ENCODE measurements at places on chromosomes 1 and 21.

- DNase-seq = no peak
Measured at GRCh38 chr1:92329347-92330129, 30.7 kb downstream of the RPAP2 start.

- DNase-seq = no peak
Measured at GRCh38 chr1:184311580-184311979, 75.2 kb upstream of the C1orf21 start.

- DNase-seq = no peak
Measured at GRCh38 chr1:38740487-38740886, 119.1 kb downstream of the RRAGC start.

- no peak for DNase-seq
Measured at GRCh38 chr1:157995583-157996169, 2.2 kb downstream of the KIRREL1 start.

DNA sequence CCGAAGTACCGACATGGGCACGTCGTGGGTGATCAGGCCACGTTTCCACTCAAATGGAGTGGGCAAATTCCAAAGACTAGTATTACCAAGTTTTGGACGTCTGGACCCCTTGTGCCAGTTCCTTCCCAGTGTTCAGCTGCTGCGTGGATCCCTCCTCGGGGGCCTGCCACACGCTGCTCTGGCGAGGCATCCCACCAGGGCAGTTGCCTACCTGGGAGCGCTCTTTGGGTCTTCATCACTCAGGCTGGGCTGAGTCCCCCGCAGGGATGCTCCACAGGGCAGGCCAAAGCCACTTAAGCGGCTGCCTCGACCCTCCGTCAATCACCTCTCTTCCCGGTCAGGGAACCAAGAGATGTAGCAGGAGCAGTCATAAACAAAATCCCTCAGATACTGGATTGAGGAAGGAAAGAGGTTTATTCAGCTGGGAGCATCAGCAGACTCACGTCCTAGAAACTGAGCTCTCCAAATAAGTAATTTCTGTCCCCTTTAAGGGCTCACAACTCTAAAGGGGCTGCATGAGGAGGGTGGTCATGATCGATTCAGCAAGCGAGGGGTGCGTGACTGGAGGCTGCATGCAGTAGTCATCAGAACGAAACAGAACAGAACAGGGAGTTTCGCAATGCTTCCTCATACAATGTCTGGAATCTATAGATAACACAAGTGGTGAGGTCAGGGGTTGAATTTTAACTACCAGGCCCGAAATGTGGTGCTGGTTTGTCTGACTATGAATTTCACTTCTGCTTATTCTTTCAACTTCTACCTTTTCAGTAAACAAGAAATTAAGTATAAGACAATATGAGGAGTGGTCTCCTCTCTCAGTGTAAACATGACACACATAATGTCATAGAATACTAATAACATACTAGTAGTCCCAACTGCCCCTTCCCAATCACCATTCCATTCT, 998.6 kb upstream of the NCAM2 start:
- no peak for DNase-seq

- no peak for DNase-seq
Measured at GRCh38 chr1:42933610-42934491, 24.8 kb downstream of the SLC2A1 start.

- no peak for DNase-seq
Measured at GRCh38 chr1:109538827-109539555, 681 bp upstream of the GPR61 start.

GRCh38 chr1:228348708-228349467, 57.7 kb downstream of the TRIM11 start:
- no peak for DNase-seq

GRCh38 chr21:35400233-35400939, 351.3 kb upstream of the RUNX1 start:
- no peak for DNase-seq

- no peak for DNase-seq
Measured at GRCh38 chr1:153866045-153866850, 56.5 kb downstream of the GATAD2B start.

DNA sequence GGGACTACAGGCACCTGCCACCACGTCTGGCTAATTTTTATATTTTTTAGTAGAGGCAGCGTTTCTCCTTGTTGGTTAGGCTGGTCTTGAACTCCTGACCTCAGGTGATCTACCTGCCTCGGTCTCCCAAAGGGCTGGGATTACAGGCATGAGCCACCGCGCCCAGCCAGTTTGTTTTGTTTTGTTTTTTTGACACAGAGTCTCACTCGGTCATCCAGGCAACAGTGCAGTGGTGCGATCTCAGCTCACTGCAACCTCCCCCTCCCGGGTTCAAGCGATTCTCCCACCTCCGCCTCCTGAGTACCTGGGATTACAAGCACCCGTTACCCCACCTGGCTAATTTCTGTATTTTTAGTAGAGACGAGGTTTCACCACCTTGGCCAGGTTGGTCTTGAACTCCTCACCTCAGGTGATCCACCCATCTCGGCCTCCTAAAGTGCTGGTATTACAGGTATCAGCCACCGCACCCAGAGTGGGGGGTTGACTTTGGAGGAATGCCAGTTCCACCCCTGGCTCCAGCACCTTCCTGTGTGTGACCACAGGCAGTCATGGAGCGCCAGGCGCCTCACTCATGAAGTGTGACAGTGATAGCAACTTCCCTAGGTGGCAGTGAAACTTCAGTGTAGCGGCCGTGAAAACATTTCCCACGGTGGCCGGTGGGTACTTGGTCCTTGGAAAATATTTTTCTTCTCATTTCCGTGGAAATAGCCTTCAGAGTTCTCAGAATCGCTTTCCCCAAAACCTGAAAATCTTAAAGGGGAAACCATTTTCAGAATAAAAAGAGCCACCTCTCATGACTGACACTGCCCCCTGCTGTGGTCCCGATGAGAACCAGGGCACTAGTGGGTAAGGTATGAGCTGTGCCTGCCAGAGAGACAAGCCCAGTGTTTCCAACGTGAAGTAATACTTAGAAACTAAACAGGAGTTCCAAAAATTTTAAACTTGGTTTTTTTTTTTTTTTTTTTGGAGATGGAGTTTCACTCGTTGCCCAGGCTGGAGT, 48.6 kb downstream of the WDR4 start:
- no peak for DNase-seq

- DNase-seq = no peak
Measured at GRCh38 chr1:78322928-78323680, 167.7 kb upstream of the PTGFR start.

GRCh38 chr1:36408479-36408878, 10.8 kb upstream of the LSM10 start:
- no peak for DNase-seq

- no peak for DNase-seq
Measured at GRCh38 chr1:53644496-53644895, 94.5 kb downstream of the GLIS1 start.

GRCh38 chr1:7454052-7454815, 316.9 kb upstream of the VAMP3 start:
- DNase-seq = no peak

DNA sequence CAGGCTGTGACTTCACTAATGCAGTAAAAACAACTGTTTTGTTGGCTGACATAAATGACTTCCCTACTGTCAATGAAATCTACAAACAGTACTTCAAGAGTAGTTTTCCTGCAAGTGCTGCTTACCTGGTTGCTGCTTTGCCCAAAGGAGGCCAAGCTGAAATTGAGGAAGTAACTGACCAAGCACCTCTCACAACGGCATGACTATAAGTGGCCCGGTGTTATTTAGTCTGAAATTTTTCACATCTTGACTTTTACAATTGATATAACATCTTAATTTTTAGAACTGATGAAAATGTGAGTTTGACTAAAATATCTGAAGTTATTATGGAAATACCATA, 274.9 kb upstream of the NR5A2 start:
- DNase-seq = no peak

- no peak for DNase-seq
Measured at GRCh38 chr1:33348194-33348593, 27.3 kb upstream of the A3GALT2 start.

- no peak for DNase-seq
Measured at GRCh38 chr1:109111386-109112055, 2.4 kb upstream of the ELAPOR1 start.

DNA sequence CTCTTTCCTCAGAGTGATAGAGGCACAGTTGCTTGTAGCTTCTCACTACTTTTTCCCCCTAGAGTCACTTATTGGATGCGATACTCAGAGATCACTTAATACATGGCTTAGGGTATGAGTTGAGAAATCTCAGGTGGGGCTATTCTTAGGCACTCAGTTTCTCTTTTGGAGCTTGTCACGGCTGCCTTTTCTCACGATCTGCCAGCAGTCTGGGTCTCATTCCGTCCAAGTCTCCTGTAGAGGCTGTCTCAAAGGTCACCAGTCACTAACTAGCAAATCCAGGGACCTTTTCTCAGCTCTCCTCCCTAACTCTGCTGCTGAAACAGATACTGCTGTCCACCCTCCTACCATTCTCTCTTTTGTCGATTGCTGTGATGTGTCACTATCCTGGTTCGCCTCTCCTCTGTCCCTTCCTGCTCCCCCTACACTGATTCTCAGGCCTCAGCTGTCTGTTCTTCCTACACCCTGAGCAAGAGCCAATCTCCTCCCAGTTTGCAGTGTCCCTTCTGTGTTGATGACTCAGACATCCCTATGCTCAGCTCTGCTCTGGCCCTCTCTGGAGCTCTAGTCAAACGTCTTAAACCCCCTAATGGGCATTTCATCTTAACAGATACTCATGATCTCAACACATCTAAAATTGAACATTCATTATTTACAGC, 12.4 kb downstream of the ATP1A2 start:
- no peak for DNase-seq

- no peak for DNase-seq
Measured at GRCh38 chr21:41977034-41977950, 23.5 kb upstream of the C2CD2 start.

DNA sequence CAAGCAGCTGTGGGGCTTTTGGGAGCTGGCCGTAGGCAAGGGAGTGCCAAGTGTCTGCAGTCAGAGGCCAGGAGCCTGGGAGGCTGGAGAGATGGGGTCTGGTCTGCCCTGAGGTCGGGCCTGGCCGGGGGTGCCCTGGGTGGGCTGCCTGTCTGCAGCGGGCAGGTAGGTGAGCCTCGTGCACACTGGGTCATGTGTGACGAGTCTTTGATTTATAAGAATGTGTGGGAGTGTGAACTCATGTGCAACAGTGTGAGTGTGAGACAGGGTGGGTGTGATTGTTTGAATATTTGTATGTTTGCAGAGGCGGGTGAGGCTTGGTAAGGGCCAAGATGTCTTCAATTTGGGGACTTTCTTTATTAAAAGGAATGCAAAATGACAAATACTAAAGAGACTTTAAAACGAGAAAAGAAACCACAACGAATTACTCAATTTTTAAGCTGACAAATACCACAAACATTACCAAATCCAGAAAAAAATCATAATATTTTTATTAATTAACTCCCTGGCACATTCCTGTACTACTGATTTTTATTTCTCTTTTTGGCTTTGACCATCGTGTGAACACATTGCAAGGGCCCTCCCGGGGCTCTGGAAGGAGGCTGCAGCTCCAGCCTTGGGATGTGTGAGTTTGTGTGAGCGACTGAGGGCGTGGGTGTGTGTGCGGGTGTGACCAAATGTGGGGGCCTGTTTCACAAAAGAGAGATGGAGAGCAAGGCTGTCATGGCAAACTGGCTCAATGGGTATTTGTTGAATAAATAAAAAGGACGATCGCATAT, 110.3 kb upstream of the WNT4 start:
- no peak for DNase-seq

GRCh38 chr1:68145418-68146126, 86.8 kb downstream of the WLS start:
- no peak for DNase-seq

DNA sequence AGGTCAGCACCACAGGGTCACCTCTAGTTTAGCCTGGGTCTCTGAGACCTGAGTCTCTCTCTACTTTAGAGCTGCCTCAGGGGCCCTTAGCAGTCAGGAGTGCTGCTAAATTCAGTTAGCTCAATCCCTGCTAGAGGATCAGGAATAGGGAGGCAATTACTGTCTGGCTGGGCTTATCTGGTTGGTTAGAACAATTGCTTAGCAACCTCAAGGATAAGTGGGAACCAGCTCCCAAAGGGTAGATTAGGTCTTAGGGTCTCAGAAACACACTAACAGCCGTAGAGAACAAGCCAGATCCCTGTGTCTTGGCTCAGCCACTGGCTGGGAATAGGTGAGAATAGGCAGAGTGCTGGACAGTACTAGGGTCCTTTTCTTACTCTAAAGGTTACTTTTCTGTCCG, 7.7 kb downstream of the PM20D1 start:
- no peak for DNase-seq
